ENCODE measurements at places on chromosomes 12 and 14.

DNA sequence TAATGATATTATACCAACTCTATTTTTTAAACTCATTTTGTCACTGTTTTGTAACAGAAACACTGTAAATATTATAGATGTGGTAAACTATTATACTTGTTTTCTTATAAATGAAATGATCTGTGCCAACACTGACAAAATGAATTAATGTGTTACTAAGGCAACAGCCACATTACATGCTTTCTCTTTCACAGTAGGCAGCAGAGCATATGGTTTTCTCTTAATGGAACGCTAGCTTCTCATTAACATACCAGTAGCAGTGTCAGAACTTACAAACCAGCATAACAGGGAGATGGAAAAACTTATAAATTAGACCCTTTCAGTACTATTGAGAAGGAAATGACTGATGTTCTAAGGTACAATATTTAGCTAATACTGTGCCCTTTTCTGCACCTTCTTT is 398.8 kb downstream of the PRKD1 start:
- no peak overlapping the region for H3K27ac ChIP-seq
- no peaks in the 10 kb centered on the region for H3K36me3 ChIP-seq
- H3K27me3 ChIP-seq = peaks cover 30% of the 10 kb centered on the region
- no peak overlapping the region for H3K4me3 ChIP-seq
- no peak for DNase-seq
- H3K4me1 ChIP-seq = no peaks in the 10 kb centered on the region

- no peaks in the 10 kb centered on the region for H3K27me3 ChIP-seq
- H3K4me1 ChIP-seq = no peaks in the 10 kb centered on the region
- no peak overlapping the region for H3K27ac ChIP-seq
- H3K4me3 ChIP-seq = no peak overlapping the region
- DNase-seq = no peak
Measured at GRCh38 chr14:81113176-81113575, 107.6 kb downstream of the GTF2A1 start.

DNA sequence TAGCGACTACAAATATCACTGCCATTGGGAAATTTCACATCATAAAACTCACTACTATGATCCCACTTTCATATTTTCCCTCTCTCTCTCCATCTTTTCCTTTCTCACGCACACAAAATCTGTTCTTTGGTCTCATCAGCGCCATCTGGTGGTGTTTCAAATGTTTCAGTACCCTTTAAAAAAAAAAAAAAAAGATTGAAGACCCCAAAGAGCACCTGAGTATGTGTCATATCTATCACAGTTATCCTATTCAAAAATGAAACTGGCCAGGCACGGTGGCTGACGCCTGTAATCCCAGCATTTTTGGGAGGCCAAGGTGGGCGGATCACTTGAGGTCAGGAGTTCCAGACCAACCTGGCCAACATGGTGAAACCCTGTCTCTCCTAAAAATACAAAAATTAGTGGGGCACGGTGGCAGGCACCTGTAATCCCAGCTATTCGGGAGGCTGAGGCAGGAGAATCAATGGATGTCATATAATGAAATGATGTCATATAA is 72.4 kb downstream of the TTC9 start:
- H3K4me1 ChIP-seq = peaks cover 28% of the 10 kb centered on the region
- no peak overlapping the region for H3K4me3 ChIP-seq
- DNase-seq = no peak

DNA sequence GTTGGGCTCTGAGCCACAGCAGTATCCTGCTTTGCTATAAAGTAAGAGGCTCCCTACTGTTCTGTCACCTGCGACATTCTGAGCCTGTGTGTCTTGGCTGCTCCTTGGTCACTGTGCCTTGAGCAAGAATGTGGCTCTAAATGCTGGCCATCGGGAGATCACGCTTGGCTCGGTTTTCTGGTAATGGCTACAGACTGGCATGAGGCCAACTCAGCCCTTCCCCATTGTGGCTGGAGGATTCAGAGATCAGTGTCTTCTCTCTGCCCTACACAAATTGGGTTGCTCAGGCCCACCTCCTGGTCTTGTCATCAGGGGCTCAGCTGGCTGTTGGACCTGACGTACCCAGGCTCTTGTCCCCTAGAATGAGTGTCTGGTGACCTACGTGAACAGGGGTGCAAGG is 94.5 kb downstream of the PLXNC1 start:
- peaks cover 19% of the 10 kb centered on the region for H3K27me3 ChIP-seq
- no peaks in the 10 kb centered on the region for H3K36me3 ChIP-seq
- no peak overlapping the region for H3K27ac ChIP-seq
- H3K4me3 ChIP-seq = no peak overlapping the region
- H3K4me1 ChIP-seq = no peaks in the 10 kb centered on the region

DNA sequence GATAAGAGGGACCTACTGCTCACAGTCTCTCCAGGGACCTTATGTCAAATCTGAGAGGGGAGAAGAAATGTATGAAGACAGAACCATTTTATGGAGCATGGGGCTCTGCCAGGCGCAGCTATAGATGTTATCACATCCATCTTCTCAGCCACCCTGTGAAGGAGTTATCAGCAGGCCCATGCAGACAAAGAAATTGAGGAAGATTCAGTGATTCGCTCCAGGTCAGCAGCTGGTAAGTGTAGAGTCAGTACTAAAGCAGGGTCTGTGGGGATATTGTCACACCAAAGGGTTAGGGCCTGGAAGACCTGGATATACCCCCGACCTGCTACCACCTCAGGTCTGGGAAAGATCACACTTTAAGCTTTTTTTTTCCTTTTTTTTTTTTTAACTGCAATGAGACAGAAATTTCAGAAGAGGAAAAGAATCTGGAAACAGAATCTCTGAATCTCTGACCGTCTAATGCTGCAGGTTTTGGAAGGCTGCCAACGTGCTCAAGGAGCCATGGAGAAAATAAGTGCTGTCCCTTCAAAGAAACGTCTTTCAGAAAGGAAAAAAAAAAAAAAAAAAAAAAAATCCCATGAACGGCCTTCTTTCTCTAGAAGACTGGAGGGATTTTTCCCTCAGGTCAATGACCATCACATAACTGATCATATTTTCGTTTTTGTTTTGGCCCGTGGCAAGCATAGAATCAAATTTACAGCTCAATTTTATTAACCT is 73.3 kb upstream of the PLEKHG7 start:
- no peak for DNase-seq
- H3K36me3 ChIP-seq = no peaks in the 10 kb centered on the region
- H3K27me3 ChIP-seq = no peaks in the 10 kb centered on the region

- peaks cover 19% of the 10 kb centered on the region for H3K4me1 ChIP-seq
- no peaks in the 10 kb centered on the region for H3K27me3 ChIP-seq
- no peak overlapping the region for H3K4me3 ChIP-seq
- no peak for DNase-seq
- peak overlapping the region; percentile 79 for H3K27ac ChIP-seq
Measured at GRCh38 chr12:112936927-112937326, 1.3 kb upstream of the OAS3 start.

DNA sequence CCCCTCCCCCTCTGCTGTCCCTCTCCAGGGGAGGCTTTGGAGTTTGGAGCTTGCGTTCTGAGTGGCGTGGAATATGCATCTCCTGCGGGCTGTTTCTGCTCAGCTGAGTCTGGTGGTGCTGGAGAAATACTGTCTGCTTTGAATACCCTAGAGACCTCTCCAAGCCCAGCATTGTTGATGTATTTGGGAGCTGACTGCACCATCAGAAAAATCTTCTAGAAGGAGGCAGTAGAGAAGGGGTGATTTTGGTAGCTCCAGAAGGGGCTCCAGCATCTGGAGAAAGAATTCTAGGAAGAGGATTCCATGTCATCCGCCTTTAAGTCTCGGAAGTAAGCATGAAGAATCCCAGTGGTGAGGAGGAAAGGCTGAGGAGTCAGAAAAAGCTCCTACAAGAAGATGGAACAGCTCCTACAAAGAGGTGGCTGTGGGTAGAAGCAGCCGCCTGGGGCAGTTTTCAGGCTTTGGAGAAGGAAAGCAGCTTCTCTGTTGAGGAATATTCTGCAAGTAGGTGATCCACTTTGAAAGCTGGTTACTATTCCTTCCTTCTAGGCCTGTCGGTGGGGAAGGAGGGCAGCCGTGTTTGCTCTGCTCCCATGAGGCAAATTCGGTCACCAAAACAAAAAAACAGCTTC is 9.7 kb downstream of the MLXIP start:
- H3K27ac ChIP-seq = no peak overlapping the region
- H3K36me3 ChIP-seq = peaks cover 53% of the 10 kb centered on the region
- H3K27me3 ChIP-seq = no peaks in the 10 kb centered on the region
- H3K4me1 ChIP-seq = peaks cover 8% of the 10 kb centered on the region

Measured in RWPE2 (cell line).